ENCODE measurements at places on chromosomes 13 and 19.

DNA sequence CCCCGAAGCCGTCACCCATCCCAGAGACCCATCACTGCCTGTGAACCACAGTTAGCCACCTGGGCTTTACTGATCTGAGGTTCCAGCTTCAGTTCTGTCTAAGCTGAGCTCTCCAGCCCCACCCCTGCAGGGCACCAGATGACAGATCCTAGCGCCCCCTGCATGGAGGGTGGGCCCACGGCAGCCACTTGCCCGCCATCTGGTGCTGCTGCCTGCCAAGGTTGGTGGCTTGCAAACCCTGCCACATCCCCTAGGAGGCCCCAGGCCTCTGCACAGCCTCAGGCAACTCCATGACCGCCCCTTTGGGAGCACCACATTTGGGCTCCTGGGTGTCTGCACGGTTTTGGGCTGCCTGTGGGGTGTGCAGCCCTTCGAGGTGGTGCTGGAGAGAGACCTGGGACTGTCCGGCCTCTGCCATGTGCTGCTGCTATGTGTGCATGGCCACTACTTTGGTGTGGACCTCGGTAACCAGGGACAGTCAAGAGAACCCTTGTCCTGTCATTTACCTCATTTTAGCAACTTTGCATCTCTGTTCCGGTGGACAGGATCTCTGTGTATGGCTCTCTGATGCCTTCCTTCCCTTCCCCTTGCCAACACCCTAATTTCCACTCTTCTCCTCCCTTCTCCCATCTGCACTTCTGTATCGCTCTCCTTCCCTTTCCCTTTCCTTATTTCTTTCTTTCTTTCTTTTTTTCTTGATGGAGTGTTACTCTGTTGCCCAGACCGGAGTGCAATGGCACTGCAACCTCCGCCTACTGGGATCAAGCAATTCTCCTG, 17.4 kb upstream of the SDHAF1 start:
- no peak for DNase-seq

DNA sequence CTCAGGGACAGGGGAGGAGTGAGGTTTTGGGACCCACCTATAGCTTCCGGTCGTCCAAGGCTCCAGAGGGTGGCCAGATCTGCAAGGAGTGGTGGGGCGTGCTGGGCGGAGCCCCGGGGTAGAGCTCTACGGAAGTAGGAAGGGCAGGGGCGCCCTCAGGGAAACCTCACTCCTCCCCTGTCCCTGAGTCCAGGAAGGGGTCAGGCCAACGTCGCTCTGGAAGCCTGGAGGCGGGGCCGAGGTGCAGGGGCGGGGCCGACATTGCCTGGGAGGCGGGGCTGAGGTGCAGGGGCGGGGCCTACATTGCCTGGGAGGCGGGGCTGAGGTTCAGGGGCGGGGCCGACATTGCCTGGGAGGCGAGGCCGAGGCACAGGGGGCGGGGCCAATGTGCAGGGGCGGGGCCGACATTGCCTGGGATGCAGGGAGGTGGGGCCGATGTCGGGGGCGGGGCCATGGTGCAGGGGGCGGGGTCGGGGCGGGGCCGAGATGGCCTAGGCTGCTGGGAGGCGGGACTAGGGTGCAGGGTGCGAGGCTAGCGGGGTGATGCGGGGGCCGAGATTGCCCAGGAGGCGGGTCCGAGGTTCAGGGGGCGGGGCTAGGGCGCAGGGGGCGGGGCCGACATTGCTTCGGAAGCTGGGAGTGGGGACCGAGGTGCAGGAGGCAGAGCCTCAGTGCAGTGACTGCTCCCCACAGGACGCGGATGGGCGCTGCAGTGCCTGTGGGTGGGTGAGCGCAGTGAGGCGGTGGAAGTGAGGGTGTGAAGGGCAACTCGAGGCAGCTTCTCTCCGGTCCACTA, 4.9 kb upstream of the PALM start:
- peak; percentile 65 for DNase-seq

DNA sequence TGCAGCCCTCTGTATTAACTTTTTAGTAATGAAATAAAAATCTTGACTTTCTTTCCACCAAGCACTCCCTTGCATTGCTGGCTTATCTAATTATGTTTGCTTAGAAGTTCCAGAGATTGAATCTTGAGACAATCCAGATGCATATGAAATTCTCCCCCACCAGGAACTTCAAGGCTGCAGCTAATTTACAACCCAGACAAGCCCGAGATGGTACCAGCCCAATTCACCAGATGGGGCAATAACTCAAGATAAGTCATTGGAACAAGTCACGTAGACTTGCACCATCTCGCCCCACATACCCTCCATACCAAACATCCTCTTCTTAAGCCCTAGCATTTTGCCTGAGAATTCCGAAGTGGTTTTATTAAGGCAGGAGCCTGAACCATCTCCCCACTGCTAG, 29.0 kb downstream of the UTP14C start:
- no peak for DNase-seq

DNA sequence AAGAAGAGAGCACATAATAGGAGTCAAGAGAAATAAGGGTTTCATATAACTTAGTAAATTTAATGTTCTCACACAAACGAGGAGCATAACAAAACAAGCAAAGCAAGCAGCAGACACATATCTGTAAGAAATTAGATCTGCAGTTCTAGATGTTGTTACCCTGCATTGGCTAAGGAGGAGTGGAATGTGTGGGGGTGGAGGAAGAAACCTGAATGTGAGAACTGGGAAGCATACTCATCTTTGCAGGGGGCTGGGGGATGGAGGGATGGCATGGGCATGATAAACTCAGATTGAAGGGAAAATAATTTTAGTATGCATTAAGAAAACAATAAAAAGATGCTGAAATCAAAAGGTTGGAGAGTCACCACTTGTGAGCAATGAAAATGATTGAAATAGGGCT, 255.0 kb downstream of the LIG4 start:
- no peak for DNase-seq

GRCh38 chr19:6126335-6126974, 9.0 kb upstream of the ACSBG2 start:
- DNase-seq, result peak; percentile 36

- DNase-seq, result no peak
Measured at GRCh38 chr13:104196611-104197010, 1130.4 kb upstream of the SLC10A2 start.

DNA sequence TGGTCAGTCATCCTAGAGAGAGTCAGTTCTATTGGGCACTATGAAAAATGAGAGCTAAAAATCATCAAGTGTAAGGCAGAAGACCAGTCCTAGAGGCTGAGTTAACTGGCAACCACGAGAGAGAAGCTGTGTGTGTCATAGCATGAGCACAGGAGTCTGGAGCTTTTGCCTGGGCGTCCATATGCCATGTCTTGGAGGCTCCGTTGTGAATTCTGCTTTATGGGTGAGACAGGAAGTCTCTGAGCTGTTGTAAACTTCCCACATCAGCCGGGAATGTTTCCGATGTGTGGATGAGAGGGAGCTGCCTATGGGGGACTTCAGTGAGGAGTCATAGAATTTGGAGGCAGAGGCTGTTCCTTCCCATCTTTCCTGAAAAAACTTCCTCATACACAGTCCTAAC, 120.0 kb downstream of the ITGBL1 start:
- no peak for DNase-seq

GRCh38 chr19:45423589-45424190, at the start of gene ERCC1:
ERCC1 (minus strand) TSS chr19:45423917; CDS start chr19:45423374, 543 bp downstream.
- peak; percentile 90 for DNase-seq

- DNase-seq, result no peak
Measured at GRCh38 chr19:1019980-1020867, 699 bp downstream of the TMEM259 start.

- DNase-seq, result no peak
Measured at GRCh38 chr19:56959205-56959604, 118.7 kb upstream of the PEG3 start.

DNA sequence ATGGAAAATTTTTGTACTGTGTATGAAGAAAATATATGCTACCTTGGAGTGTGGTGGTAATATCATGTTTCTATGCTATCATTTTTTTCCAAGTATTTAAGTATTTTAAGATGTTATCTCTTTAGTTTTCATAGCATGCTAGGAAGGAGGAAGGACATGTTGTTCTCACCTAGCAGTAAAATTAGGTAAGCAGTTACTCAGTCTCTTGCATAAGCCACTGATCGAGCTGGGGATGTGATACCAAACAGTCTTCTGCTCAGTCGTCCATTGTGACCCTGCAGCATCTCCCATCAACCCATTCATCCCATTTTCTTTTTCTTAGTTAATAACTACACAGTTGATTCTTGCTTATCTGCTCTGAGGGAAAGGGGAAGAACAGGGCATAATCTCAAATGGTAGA, 130.6 kb downstream of the KLF5 start:
- DNase-seq, result no peak

- DNase-seq, result no peak
Measured at GRCh38 chr13:75607447-75607846, 28.7 kb upstream of the LMO7 start.

GRCh38 chr13:52850396-52851136, 2.1 kb upstream of the PCDH8 start:
- DNase-seq, result no peak

DNA sequence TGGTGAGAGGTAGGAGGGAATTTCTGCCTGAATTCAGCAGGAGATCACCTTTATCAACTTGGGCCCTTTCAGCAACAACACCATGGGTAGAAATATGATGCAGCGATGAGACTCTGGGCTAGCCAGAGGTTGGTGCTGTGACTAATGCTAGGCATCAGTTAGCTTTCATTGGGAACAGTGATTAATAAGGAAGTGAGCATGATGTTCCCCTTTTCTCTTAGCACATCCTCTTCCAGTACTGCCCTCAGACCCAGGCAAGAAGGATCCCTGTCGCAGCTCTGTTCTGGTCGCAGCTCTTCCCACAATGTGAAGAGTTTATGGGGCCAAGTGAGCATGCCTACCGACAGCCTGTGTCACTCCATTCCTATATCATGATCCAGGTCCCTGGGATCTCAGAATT, 100.5 kb downstream of the FLT1 start:
- no peak for DNase-seq

- DNase-seq, result no peak
Measured at GRCh38 chr19:3114018-3114726, 20.0 kb downstream of the GNA11 start.

DNA sequence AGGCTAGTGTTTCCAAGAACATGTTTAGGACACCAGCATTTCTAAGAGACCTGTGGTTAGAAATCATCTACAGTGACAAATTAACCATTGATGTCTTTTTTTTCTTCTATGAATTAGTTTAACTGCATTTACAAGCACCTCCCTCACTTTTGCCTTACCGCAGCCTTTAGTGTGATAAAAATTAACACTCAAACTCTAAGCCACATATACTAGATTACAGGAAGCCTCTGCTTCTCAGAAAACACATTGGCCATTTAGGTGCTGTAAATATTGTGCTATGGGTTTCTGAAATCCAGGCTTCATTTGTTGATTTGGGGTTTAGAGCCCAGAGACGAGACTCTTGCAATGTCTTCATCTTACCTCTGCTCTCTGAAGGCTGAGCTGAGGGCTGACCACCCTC, 34.6 kb upstream of the OLFM4 start:
- DNase-seq, result no peak

- DNase-seq, result no peak
Measured at GRCh38 chr19:17646441-17646840, 41.7 kb downstream of the UNC13A start.

GRCh38 chr19:38711726-38712153, 32.5 kb downstream of the CAPN12 start:
- DNase-seq, result no peak

GRCh38 chr19:12544401-12544876, 6.8 kb downstream of the ZNF564 start:
- no peak for DNase-seq

GRCh38 chr19:15128162-15128770, 21.1 kb downstream of the SYDE1 start:
- no peak for DNase-seq

- no peak for DNase-seq
Measured at GRCh38 chr13:95603887-95604555, 40.5 kb downstream of the DZIP1 start.

DNA sequence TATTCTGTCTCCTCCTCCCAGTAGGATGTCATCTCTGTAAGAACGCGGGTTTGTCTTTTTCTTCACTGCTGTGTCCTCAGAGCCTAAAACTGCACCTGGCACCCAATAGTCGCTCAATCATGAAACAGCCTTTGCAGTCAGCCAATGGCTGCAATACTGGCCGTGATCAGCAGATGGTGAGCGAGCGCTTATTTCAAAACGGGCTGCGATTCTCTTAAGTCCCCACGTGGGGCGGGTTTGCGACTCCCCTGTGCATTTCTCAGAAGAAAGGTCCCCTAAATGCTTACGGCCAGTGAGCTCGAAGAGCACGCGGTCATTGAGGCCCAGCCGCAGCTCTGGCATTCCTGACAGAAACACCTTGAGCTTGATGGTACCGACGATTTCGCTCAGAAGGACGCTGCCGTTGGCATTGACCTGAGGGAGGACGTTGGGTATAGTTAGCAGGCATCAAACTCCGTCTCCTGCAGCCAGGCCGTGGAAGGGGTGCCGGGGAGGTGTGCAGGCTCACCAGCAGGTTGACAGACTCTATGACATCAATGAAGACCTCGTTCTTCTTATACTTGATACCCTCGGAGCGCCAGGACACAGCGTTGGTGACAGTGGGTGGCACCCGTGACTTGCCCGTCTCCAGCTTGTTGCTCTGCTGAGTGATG, 6.0 kb downstream of the AP1M2 start:
- DNase-seq, result peak; percentile 90

DNA sequence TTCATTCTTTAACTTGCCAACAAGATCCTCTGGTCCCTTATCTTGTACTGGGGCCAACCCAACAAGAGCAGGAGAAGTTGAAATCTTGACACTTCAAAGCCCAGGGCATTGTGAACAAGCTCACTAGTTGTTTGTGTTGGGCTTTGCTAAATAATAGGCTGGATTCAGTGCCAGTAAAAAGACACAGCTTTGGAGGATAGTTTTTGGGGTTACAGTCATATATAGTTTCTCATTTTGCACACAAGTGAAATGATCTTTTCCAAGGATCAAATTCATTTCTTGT, 30.3 kb upstream of the LRCH1 start:
- no peak for DNase-seq

DNA sequence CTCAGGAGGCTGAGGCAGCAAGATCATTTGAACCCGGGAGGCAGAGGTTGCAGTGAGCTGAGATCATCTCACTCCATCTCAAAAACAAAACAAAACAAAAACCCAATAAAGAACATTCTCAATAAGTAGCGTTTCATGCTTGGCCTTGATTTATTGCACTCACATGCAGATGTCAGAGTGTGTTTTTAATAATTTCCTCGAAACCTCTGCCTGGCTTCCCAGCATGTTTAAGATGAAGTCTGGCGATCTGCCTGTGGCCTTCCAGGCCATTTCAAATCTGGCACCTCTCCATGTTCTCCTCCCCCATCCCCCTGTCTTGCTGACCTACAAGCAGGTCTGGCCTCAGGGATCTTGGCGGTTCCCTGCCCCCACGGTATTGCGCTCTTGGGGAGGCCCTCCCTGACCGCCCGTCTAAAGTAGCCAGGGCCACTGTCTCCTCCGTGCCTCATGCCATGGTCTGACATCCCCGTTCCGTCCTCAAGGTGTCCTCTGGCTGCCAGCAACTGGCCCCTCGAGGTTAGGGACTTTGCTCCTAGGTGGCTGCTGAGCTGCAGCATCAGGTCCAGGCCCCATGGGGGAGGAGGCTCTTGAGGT, 1.6 kb downstream of the WDR88 start:
- DNase-seq, result no peak

- DNase-seq, result no peak
Measured at GRCh38 chr13:105346141-105346775, 1189.2 kb downstream of the EFNB2 start.

All from CD4-positive, alpha-beta T cell treated with Interleukin-12 subunit alpha and Interleukin-12 subunit beta, for 1 hour (primary cell).